BE2C (cell line): ENCODE measurements at places on chromosomes 5 and 9.

- no peak for DNase-seq
Observed at GRCh38 chr9:120929229-120929791, 2.7 kb upstream of the TRAF1 start.

DNA sequence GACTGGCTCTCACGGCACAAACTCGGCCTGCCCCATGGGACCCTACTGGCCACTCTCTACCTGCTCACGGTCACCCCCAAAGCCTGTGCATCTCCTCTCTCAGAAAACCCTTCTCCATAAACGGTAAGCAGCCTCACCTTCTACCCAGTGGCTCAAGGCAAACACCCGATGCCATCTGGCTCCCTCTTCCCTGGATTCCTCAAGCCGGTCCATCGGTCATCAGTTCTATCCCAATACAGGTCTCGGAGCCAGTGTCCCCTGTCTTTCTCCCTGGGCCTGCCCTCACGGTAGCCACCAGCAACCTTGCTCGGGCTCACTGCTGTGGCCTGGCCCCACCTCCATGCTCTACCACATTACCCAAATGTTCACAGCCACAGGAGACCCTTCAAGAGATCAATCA, 134.1 kb downstream of the ROR2 start:
- no peak for DNase-seq

- DNase-seq = peak; percentile 73
Observed at GRCh38 chr9:127505396-127506116, 54.2 kb downstream of the LRSAM1 start.

- no peak for DNase-seq
Observed at GRCh38 chr5:149724884-149725283, 5.2 kb upstream of the PPARGC1B start.

DNA sequence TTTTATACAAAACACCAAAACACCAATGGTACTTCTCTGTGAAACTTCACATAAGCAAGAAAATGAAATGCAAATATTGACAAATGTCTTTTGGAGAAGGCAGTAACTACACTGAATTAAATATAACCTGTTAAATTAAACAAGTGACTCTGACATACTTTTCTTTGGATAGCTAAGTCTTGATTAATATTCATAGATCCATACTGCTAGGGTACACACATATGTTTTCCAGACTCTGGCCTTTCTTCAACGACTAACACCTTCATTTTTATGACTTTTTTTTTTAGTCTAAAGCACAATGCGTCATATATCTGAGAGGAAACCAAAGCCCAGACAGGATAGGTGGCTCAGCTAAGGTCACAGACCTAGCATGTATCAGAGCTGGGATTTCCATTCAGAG, 263.7 kb downstream of the TENT4A start:
- DNase-seq = no peak

GRCh38 chr9:20197976-20198685, 409.3 kb upstream of the SLC24A2 start:
- no peak for DNase-seq

DNA sequence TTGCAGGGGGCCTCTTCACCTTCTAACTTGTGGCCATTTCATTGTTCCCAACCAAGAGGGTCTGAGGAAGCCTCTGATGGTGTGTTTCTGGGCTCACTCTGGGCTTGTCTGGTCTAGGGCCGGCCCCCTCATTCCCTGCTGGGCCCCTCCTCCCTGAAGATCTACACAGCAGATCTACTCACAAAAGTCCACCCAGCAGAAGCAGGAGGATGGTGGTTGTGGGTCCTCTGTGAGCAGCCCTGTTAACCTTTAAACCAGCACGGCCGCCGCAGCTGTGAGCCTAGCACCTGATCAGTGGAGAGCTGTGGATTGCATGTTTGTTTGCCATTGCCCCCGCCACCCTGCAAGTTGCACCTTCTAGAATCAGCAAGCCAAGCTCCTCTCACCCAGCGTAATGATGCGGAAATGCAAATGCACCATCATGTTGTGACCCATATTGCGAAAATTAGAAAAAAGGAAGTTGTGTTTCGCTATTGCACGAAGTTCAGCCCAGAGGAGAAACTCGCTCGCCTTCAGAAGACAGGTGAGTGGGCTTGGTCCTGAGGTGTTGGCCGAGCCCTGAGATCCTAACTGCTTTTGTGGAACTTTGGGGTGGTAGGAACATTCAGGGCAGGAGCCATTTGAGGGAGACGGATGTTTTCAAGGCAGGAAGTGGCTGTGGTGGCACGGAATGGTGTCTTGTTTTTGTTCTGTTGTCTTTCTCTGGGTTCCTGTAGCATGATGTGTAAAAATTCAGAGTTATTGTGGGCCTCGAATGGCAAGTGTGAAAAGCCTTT, 16.7 kb downstream of the FGD3 start:
- DNase-seq = no peak

DNA sequence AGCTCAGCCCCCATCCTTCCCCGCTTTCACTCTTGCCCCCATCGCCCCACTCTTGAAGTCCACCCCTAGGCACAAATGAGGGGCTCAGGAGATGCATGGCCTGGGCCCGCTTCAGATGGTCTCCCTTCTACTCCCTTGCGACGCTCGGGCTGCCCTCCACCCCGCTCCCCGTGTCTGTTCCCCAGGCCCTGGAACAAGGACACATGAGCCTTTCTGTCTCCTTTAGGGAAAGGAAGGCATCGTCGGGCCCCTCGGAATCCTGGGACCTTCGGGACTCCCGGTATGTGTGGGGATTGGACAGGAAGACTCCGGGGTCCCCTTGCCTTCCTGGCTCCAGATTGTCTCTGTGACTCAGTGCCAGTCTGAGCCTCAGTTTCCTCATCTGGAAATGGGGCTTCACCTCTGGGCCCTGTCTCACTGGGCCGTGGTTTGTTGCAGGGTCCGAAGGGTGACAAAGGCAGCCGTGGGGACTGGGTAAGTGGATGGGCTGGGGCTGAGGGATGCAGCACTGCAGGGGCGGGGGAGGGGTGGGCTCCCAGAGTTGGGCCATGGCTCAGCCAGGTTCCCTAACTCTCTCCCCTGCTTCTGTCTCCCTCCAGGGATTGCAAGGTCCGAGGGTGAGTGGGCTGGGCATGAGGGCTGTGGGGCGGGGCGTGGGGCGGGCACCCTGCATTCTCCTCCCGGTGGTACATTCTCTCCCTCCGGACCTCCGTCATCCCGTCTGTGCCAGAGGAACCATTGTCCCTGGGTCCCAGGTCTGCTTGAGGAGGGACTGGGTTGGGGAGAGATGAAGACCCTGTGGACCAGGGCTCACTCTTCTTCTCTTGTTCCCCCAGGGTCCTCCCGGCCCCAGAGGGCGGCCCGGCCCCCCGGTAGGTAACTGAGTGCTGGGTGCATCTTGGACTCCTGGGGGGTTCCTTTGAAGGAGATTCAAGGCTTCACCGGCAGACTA, 21.8 kb upstream of the ORM1 start:
- no peak for DNase-seq

DNA sequence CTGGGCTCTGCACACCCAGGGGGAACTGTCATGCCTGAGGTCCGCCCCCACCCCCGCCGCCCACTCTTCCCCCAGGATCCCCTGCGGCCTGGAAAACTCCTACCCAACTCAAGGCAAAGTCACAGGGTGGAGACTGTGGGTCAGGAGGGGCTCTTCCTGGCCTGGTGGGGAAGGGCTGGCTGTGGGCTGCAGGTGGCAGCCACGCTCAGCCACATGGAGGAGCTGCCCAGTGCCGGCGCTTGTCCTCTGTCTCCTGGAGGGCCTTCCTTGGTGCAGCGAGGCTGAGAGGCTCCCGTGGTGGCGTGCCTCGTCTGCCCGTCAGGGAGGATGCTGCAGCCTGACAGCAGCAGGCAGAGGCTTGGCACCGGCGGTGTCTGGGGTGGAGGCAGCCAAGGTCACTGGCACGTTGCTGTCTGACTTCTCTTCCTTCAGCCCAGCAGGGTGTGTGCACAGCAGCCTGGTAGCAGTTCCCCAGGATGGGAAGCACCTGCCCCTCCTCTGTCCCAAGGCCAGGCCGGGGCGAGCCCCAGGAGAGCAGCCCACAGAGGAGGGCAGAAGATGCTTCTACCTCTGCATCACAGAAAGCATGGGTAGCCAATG, 78.1 kb downstream of the ADAMTS2 start:
- DNase-seq = peak; percentile 12

DNA sequence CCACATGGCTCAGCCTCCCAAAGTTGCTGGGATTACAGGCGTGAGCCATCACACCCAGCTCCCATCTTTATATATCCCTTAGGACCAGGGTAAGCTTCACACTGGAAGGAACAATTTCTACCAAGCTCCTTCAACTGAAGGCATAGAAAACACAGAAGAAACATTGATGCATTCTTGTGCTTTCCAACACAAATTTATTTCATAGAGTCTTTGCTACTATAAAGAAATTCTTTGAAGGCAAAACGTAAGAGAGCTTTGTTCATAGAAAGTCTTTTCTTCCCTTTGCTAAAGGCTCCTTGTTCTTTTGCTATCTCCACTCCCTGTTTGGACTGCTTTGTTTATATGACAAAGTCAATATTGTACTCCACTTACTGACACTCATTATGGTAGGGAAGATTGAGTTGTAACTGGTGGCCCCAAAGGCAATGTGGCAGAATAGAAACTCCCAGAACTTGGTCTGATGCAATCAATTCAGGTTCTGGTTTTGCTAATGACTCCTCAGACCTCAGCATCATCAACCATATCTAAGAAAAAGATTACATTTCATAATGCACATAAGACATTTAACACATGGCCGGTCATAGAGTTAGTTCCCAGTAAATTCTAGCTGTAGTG, 97.4 kb upstream of the CLINT1 start:
- DNase-seq = peak; percentile 44
